ENCODE measurements at places on chromosomes 1 and 21.

DNA sequence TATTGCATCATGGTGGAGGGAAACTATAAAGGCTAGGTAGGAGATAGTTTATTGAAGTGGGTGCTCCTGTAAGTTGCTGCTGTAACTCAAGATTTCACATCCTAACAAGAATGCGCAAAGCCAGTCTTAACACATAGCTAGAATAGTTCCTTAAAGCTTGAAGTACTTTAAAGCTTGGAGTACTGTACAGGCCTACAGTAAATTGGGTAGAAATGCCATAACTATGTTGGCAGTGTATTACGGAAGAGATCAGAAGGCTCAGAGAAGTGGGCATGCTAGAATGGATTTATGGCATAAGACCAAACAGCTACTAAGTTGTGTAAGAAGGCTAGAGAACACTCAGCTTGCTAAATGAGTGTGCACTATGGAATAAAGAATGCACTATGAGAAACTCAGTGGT, 44.5 kb downstream of the DMRTA2 start:
- DNase-seq = no peak

GRCh38 chr1:209218981-209219380, 364.5 kb upstream of the CAMK1G start:
- no peak for DNase-seq

GRCh38 chr1:201460814-201461644, 8.0 kb downstream of the PHLDA3 start:
- DNase-seq = no peak

GRCh38 chr1:202315576-202316168, 26.1 kb downstream of the UBE2T start:
- peak; percentile 86 for DNase-seq

GRCh38 chr1:25999041-25999800, 1.4 kb upstream of the PAFAH2 start:
- no peak for DNase-seq

DNA sequence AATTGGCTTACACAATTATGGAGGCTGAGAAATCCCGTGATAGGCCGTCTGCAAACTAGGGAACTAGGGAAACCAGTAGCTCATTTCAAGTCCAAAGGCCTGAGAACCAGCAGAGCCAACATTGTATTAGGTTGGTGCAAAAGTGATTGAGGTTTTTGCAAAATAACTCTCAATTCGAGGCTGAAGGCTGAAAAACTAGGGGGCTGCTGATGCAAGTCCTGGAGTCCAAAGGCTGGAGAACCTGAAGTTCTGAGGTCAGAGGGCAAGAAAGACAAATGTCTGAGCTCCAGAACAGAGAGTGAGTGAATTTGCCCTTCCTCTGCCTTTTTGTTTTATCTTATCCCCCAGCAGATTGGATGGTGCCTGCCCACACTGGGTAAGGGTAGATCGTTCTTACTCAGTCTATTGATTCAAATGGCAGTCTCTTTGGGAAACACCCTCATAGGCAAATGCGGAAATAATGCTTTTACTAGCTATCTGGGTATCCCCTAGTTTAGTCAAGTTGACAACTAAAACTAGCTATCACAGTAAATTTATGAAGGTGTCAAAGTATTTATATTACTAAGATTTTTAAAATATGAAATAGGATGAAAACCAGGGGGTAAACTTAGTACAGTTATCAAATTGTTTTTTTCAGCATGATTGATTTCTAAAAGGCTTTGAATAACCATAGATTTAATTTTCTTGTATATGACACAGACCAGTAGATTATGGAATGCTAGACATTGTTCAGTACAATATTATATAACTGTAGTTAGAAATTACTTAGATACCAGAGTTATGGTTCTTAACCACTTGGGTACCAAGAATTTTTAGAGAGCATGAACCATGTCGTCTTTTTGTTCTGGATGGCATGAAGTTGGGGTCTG, 15.4 kb downstream of the RABGAP1L start:
- no peak for DNase-seq

DNA sequence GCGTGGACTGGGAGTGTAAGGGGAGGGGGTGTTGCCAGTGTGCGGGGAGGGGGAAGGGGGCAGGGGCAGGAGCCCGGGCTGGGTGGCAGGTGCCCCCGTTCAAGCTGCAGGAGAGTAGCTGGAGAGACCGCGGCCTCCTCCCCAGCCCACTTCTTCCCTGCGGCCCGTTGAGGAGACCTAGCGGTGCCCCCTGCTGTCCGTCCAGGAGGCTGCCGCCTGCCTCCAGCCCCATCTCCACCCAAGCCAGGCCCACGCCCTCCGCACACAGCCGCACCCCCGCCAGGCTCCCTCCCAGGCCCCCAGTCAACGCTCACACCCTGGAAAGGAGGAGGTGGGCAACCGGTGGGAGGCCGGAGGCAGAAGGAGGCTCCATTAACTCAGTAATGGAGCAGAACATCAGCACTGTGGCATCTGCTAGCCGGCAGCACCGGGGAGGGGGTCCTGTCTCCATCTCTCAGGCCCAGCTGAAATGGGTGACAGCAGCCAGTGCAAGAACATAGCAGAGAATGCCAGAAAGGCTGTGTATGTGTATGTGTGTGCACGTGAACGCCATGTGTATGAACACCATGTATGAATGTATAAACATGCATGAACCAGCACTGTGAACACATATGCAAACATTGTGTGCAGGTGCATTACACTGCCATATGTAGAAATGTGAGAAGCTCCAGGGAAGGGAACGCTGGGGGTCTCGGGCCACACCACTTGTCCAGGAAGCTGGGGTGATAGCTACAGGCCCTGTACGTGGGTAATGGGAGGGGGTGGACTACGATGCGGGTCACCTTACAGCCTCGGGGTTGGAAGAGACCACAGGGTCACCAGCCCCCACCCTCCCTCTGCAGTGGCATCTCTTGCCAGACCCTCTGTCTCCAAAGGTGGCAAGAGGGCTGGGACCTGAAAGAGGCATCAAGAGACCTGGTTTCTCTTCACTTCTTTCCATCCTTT, 84.6 kb downstream of the SYT2 start:
- DNase-seq = peak; percentile 86

DNA sequence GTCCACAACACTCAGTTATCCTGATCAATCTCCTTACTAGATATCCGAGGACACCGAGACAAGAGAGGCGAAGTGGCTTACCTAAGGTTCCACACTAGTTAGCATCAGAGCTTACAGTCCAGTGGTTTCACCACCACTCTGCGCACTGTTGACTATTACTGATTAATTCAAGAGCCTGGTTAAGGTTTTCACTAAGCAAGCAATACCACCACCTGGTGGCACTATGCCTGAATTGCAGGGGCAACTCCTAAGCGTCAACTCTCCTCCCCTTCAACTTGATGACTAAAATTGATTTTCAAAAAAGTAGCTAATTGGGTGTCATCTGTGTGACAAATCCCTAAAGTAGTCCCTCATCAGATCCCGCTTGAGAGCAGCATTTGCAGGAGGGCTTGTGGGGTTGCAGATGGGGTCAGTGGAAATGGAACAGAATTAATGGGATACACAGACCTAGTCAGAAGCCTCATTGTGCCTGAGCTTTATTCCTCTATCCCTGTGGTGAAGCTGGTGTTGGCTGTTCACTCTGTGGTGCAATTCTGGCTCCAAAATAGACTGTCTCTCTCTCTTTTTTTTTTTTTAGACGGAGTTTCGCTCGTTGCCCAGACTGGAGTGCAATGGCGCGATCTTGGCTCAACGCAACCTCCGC, 9.1 kb downstream of the TTC22 start:
- DNase-seq = peak; percentile 68

DNA sequence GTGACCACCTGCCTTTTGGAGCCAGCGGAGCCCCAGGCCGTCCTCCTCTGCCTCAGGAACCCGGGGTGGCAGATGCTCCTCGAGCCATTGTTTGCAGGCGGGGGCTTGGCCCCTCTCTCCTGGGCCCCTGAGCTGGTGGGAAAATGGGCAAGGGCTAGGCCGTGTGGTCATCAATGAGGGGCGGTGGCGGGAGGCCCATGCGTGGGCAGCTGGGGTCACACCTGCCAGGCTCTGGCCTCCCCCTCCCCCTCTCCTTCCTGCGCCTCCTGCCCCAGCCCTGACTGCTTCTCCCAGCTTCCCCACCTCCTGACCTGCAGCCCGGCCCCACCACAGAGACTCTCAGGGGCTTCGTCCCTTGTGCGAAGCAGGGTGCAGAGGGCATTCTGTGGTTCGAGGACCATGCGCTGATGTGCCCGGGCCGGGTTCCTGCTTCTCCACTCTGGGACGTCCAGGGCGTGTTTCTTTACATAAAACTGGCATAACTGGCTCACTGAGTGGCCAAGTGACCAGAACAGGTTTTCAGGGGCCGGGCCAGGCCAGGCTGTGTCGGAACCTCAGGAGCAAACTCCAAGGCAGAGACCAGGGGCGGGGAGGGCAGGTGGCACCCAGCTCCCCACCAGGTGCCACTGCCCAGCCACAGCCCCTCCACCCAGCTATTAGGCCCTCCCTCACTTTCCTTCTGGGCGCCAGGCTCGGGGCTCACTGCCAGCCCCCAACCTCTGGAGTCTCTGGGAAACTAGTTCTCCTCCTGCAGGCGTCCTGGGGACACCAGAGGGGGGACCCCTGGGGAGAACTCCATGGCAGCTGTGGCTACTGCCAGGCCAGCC, 9.3 kb downstream of the SAMD11 start:
- no peak for DNase-seq

- DNase-seq = peak; percentile 10
Measured at GRCh38 chr21:32817208-32817607, 45.7 kb upstream of the PAXBP1 start.

DNA sequence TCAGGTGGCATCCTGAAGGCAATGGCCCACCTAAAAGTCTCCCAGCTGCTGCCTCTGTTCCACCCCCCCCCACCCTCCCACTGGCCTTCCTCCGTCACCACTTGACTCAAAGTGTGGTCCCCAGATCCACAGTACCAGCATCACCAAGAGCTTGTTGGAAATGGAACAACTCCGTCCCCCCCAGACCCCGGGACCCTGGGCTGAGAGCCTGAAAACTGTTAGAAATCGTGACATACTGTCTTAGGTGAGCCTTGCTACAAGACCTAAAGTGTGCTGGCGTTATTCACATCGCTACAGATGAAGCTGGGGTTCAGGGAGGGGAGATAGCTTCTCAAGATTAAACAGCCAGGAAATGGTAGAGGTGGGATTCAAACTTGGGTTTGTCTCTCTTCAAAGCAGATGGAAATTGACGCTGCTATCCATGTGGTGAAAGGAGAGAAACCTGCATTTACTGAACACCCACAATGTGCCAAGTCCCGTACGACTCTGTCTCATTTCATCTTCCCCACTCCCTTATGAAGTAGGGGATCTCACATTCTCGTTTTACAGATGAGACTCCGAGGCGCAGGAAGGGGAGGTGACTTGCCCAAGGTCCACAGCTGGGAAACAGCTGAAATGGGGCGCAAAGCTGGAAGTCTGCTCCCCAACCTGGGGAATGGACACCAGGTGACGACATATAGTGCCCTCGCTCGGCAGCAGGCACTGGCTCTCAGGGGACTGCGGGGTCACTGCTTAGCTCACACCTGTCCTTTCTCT, 52.8 kb upstream of the IFFO2 start:
- no peak for DNase-seq

DNA sequence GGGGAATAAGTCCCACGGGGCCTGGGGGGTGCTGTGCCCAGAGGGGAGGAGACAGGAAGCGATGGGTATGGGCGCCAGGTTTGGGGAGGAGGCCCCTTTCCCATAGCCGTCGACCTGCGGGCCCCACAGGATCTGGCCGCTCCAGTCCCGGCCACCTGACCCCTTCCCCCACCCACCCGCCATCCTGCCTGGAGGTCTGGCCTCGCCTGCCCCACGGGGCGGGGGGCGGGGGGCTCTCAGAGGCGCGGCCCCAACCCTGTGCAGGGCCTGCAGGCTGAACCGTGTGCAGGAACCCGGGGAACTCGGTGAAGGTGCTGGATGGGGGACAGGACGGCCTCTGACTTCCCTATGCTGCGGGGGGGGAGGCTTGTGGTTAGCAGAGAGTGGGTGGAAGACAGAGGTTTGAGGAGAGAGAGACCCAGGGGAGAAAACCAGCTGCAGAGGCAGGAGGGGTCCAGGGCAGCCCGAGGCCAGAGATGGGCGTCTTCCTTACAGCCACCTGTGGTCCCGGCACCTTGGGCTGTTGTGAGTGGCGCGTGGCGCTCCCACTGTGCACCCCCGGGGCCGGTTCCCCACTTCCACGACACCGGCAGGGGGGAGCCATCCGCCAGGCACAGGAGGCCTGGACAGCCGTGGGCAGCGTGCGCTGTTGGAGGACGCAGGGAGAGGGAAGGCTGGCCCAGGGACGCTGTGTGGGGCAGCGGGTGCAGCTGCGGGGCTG, 2.5 kb upstream of the TNFRSF18 start:
- no peak for DNase-seq

DNA sequence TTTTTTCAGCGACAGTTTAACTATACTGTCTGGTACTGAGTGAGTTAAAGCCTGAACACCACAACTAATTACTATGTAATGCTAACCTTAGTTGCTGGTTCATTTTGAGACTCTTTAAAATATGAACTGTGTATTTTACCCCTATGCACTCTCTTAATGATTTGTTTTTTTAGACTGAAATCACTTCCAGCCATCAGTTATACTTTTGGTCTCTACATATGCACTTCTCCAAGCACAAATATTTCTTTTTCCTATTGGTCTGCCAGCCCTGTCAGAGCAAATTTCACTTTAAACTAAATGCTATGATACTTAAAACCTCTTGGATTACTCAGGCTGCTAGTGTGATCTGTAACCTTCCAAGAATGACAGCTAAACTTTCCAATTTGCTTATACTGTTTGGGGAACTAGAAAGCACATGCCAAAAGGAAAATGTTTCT, 38.1 kb upstream of the SCYL3 start:
- DNase-seq = no peak

- DNase-seq = peak; percentile 7
Measured at GRCh38 chr1:88920845-88921244, 29.5 kb upstream of the GTF2B start.

DNA sequence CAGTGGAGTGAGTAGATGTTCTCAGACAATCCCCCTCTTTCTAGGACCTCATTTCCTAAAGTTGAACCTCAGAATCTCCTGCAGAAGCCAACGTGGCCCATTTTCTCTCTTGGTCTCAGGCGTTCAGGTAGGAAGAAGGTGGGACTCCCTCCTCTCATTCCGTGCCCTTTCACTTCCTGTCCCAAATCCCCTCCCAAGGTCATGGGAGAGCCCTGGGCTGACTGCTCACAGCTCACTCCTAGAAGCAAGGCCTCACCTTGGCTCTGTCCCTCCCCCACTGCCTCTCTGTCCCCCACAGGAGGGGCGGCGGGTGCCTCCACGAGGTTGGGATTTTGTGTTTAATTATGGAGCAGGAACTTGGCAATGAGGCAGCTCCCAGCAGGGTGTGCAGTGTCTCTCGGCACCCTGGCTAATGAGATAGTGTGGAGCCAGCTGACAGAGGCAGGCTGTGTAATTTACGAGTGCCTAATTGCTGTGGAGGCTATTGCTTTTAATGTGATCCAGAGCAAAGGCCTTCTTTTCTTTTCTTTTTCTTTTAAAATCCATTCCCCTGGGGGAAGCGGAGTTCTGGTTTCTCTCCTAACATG, 9.1 kb upstream of the CDK18 start:
- DNase-seq = no peak

DNA sequence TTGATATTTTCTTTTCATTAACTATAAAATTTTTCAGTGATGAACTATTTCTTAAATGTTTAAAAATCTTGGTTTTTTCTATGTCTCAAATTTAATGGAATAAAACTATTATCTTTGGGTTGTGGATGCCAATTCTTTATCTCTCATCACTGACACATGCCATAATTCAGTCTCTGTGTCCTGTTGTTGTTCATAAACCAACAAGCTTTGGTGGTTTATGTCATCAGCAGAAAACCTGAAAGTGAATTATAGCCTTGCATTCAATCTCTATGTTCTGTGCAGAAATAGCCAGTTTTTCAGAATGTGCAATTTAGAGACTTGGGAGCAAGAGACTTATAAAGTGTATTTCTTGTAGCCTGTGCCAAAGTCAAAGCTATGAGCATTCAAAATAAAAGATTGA, 462.6 kb upstream of the ADGRL4 start:
- DNase-seq = no peak

Measured in HuH-7.5 (cell line).